Stimulated activated CD8-positive, alpha-beta memory T cell treated with anti-CD3 and anti-CD28 coated beads, Interleukin-15, amount 100 ng/mL, for 4 hours (primary cell): ENCODE measurements at places on chromosomes 5 and 9.

GRCh38 chr9:8864545-8864896, 1064.9 kb upstream of the DMAC1 start:
- no peak for DNase-seq

DNA sequence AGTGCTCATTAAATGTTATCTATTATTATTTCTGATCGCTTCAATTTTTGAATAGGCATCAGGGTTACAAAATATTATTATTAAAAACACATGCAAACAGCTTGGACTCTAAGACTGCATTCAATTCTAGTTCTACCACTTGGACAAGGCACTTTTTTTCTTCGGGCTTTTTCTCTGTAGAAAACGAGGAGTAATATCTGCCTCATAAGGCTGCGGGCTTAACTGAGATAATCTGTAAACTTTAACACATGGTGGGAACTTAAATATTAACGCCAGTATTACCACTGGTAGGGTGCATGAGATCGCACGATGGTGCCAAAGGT, 511 bp upstream of the SPDL1 start:
- DNase-seq, result no peak

- peak; percentile 47 for DNase-seq
These were observed 4.8 kb upstream of the ST6GALNAC4 start for GRCh38 chr9:127921557-127922120.

DNA sequence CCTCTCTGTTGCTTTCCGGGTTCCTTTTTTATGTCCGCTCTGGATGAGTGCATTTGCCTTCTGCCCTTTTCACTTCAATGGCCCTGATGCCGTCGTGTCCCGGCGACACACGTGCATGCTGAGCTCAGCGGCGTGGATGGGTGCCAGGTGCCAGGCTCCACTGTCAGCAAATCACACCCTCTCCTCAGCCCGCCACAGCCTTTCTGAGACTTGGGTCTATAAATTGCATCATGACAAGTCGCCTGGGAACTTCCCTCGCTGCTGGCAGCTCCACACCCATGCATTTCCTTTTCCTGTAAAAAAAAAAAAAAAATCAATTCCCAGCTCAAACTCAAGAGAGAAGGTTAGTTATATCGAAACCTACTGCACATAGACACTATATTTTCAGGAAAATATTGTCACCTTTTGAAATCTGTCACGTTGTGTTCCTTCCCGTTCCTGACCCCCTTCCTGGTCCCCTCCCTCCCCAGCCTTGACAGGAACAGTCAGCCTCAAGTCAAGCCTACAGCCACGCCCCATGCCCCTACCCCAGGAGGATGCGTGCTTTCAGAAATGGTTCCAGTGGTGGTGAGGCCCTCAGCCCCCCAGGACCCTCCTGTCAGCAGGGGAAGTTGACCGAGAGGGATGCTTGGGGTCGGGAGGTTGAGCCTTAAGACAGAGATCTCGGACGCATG, 110.3 kb upstream of the PTCH1 start:
- peak; percentile 10 for DNase-seq

GRCh38 chr9:72897069-72897649, 55.7 kb downstream of the ALDH1A1 start:
- DNase-seq, result no peak

GRCh38 chr5:119129770-119130169, 58.9 kb downstream of the DMXL1 start:
- no peak for DNase-seq

GRCh38 chr9:121958530-121958929, 134.6 kb downstream of the TTLL11 start:
- no peak for DNase-seq

DNA sequence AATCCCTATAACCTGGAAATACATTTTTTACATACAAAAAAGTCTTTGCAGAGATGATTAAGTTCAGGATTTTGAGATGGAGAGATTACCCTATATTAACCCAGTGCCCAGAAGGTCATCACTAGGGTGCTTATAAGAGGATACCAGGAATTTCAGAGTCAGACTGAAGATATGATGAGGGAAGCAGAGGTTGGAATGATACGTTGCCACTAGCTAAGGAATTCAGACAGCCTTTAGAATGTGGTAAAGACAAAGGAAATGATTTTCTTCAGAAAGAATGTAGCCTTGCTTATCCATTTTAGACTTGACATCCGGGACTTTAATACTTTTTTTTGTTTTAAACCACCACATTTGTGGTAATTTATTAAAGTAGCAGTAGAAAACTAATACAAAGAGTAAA, 2176.8 kb upstream of the C9orf72 start:
- DNase-seq, result no peak

GRCh38 chr5:154345255-154345952, 100.4 kb upstream of the SAP30L start:
- no peak for DNase-seq

DNA sequence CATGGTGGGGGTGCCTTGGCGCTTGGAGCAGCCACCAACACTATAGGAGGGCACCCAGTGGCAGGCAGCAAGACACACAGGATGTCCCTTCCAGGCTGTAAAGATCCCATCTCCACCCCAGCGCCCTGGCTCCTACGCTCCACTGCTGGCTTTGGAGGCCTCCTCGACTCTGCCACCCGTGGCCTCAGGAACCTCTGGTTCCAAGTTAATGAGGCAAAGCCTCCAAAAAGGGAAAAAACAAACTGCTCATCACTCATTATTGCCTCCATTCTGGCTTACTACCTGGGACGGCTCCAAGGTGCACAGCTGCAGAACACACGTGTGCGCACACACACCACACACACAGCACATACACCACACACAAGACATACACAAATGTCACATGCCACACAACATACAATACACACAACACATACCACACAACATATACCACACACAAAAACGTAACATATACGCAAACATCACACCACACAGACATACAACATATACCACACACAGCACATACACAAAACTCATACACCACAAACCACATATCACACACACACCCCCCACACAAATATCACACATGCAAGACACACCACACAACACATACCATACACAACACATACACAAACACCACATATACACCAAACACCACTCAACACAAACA, 45.3 kb downstream of the ROR2 start:
- DNase-seq, result no peak

GRCh38 chr5:131634666-131634995, 398 bp downstream of the RAPGEF6 start:
- peak; percentile 31 for DNase-seq

DNA sequence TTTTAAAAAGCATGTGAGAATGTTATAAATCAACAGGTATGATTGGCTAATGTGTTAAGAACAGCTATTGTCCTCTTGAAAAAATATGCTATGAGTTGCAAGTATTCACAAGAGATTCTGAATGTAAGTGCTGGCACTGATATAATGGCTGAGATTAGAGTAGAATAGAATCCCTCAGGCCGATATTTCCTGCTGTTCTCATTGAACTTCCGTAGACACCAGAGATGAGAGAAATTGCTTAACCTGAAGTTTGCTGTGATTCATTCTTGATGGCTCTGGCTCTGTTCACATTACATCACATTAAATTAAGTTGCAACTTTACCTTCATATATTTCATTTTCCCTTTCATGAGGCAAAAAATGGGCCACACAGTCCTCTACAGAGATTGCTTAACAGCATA, 114.5 kb downstream of the BAAT start:
- no peak for DNase-seq

- no peak for DNase-seq
These were observed 1355.5 kb downstream of the MAT2B start for GRCh38 chr5:164860896-164861295.

DNA sequence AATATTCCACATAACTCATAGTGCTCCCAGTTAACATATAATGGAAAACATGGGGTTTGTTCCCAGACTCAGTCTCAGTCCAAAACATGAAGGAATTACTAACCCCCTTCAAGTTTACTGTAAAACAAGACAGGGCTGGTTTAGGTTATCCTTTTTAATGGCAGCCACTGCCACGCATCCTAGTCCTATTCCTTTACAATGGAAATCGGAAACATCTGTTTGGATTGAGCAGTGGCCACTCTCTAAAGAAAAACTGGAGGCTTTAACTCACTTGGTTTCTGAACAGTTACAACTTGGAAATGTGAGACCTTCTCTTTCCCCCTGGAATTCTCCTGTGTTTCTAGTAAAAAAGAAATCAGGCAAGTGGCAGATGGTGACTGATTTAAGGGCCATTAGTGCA, 609.9 kb upstream of the ACO1 start:
- DNase-seq, result no peak

DNA sequence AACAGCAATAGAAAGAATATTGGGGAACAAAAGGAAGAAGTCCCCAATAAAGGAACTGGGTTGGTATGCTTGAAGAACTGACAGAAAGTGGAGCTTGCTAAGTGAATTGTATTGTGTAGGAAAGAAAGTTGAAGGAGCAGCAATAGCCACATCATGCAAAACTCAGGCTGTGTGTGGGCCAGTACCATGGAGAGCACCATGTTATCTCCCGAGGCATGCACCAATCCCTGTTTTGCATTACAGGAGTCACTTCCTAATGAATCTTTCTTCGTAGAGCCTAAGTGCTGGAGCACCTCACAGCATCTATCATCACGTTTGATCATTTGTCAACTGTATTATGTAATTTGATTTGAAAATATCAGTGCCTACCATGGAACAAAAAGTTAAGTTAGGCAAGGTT, 137.7 kb upstream of the NMUR2 start:
- no peak for DNase-seq

- DNase-seq, result no peak
These were observed 519.6 kb downstream of the CTNND2 start for GRCh38 chr5:11384441-11385250.

DNA sequence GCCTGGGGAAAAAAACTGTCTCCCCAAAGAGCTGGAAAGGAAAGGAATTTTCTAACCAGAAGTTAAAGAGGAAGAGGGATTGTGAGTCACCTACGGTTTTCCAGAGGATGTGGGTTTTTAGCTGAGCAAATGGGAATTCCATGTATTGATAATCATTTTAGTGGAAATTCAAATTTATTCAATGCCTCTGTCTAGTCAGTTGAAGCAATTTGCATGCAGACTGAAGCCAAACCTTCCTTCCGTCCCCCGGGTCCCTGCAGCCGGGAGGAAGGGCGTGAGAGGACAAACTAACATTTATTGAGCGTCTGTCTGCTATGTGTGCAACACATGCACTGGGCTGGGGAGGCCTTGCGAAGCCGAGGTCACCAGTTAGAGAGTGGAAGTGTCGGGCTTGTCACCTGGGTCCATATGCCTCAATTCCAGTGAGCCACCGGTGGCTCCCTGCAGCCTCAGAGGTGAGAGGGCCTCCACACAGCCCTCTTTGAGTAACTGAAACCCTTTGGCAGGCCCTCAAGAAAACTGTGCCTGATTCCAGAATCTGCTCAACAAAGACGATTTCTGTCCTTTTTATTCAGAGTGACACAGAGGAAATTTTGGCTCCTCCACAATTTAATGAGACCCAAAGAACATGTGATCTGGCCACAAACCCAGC, 70.3 kb downstream of the COL27A1 start:
- no peak for DNase-seq

DNA sequence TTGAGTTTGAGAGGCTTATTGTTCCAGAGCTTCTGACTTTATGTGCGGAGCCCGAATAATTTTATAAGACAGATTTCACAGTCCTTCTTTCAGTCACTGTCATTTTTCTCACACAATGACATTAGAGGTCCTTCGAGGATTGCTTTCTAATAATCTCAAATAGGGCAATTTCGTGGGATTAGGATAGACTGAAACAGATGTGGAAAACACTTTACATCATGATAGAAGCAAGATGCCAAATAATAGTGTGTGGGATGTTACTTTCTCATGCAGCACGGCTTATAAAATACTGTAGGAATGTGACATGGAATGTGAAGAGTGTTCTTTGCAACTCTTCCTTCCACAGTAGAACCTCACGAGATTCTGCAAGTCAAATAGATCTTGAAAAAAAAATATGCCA, 451.3 kb downstream of the SEMA5A start:
- no peak for DNase-seq

DNA sequence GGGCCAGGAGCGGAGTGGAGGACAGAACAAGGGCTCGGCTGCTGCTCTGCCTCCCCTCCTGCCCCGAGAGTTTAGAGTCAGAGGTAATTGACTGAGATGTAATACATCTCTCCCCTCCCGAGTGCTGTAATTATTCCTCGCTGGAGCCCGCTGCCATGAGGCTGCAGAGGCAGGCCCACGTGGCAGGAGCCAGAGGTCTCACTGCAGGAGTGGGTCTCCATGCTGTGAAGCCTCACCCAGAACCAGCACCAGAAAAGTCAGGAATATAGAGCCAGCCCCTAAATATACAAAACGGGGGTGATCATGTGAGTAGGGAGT, 2.5 kb downstream of the FAM163B start:
- no peak for DNase-seq

GRCh38 chr9:23215688-23216087, 610.4 kb downstream of the ELAVL2 start:
- DNase-seq, result no peak

GRCh38 chr5:133200256-133200655, 148.4 kb downstream of the HSPA4 start:
- no peak for DNase-seq

- DNase-seq, result no peak
These were observed 67.9 kb upstream of the UNC5A start for GRCh38 chr5:176742246-176743105.

DNA sequence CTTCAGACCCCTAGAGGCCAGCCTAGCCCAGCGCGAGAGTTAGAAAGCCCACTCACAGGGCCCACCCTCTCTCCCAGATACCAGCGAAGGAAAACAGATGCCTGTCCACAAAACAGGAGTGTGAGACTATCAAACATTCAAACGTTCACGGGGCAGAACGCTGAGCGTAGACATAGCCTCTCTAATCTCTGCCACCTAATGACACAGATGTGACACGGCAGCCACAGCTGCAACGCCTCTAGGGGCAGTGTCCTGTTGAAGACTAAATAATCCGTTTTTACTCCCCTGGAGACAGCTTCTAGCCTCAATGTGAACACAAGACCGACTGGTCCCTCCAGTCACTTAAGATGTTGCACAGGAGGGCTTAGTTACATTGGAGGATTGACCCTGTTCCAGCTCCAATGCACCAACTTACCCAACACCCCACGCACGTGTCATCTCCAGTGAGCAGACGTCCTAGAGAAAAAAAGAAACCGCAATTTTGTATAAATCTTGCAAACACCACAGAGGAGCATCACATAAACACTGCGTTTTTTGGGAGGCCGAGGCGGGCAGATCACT, 14.3 kb downstream of the DIPK1B start:
- DNase-seq, result no peak

- no peak for DNase-seq
These were observed 9.7 kb downstream of the AFF4 start for GRCh38 chr5:132953710-132954109.

DNA sequence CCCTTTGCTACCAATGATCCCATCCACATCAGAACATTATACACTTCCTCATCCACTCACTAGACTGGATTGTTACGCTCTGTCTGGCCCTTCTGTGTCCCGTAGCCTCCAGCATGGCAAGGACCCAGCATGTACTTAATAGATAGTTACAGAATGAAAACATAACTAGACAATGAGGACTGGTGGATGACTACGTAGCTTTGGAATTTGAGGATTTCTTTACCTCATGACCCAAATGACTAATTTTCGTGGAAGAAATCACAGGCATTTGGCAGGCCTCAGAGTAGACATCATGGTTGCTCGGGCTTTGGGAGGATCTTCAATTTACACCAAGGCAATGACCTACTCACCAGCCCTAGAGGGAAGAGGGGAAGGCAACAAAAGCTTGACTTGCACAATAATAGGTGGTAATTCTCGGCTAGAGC, 299.8 kb downstream of the TLE1 start:
- no peak for DNase-seq
